HS-5 (cell line): ENCODE measurements at places on chromosomes 1 and 21.
A peak's percentile ranks its signal among the peaks of the same experiment; 100 is the strongest.

- no peak for DNase-seq
Observed at GRCh38 chr1:44631333-44631646, 43.0 kb downstream of the TMEM53 start.

- no peak for DNase-seq
Observed at GRCh38 chr1:117757668-117758067, 151.8 kb downstream of the TENT5C start.

DNA sequence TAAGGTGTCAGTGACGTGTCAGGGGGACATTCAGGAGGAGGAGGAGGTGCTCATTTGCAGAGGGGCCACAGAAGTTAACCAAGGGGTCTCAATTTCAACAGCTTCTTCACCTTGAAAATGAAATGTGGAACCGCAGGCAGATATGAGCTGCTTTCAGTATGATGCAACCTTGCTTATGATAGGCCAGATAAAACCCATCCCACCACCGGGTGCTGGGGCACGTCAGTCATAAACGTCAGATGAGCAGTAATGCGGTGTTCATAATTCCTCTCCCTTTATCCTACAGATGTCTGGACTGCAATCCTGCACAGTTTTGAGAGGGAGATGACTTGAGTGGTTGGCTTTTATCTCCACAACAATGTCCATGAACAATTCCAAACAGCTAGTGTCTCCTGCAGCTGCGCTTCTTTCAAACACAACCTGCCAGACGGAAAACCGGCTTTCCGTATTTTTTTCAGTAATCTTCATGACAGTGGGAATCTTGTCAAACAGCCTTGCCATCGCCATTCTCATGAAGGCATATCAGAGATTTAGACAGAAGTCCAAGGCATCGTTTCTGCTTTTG is 1.7 kb downstream of the PTGFR start:
- DNase-seq: no peak

DNA sequence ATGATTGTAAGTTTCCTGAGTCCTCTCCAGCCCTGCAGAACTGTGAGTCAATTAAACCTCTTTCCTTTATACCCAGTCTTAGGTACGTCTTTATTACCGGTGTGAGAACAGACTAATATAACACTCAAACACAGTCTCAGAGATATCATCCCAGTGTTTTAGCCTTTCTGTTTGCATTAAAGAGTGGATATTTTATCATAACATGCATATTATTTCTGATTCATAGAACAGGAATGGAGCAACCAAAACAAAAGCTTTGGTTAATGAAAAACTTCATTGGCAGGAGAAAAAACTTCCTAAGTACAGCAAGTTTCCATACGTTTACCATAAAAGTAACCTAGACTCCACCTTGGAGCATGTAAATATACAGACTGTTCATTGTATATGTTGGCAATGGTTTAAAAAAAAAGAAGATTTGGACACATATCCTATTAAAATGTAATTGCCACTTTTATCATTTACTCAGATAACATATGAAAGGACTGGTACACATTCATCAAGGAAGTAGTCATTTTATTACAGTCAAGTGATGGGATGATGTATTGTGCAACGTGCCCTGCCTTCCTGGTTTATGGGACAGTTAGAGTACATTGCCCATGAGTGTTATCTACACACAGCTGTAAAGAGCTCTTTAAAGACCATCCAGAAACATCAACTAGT is 144.8 kb downstream of the ETS2 start:
- peak; percentile 51 for DNase-seq

DNA sequence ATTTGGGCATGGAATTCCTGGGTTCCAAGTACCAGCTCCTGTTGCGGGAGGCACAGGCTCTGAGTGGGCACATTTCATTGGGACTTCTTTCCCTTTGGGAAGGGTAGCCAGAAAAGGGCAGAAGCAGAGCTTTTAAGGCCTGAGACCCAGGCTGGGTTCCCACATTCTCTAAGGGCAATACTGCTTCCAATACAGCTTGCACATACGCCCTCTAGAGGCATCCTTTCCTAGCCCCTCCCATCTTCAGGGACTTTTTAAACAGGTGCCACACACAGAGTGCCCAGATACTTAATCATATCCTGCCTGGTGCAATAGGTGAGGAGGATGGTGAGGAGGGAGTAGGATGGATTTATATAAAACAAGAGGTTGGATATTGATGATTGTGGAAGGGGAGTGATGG is 5.7 kb downstream of the GPR88 start:
- no peak for DNase-seq

- DNase-seq: no peak
Observed at GRCh38 chr1:200670242-200671118, 773 bp upstream of the DDX59 start.

DNA sequence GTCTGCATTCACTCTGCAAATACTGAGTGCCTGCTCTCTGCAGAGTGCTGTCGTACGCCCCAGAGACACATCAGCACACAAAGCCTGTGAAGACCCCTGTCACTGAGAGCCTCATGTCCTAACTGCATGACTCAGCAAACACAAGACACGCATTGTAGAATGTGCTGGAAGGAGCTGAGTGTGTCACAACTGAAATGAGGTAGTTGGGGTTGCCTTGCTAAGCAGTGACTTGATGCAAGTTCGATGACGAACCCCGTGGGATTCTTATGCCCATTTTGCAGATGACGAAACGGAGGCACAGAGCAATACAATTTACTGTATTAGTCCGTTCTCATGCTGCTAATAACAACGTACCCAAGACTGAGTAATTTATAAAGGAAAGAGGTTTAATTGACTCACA is 65.1 kb downstream of the RIPK4 start:
- no peak for DNase-seq

DNA sequence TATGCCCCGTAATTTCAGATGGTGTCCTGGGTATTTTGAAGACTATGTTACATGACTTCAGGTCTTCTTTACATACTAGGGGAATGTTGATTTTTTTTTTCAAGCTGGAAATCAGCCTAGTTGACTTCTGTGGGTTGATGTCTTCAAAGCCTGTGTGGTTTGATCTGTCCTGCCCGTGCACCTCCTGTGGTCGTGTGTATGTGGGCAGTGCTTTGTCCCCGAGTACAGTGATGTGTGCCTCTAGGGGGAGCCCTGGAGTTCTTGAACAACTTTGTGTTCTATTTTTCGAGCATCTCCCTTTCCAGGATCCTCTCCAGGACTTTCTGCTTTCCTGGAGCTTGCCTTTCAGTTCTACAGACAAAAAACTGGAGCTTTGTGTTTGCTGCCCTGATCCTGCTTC is 28.9 kb downstream of the OBSCN start:
- no peak for DNase-seq

- DNase-seq: no peak
Observed at GRCh38 chr1:89589515-89589914, 43.4 kb upstream of the LRRC8C start.

DNA sequence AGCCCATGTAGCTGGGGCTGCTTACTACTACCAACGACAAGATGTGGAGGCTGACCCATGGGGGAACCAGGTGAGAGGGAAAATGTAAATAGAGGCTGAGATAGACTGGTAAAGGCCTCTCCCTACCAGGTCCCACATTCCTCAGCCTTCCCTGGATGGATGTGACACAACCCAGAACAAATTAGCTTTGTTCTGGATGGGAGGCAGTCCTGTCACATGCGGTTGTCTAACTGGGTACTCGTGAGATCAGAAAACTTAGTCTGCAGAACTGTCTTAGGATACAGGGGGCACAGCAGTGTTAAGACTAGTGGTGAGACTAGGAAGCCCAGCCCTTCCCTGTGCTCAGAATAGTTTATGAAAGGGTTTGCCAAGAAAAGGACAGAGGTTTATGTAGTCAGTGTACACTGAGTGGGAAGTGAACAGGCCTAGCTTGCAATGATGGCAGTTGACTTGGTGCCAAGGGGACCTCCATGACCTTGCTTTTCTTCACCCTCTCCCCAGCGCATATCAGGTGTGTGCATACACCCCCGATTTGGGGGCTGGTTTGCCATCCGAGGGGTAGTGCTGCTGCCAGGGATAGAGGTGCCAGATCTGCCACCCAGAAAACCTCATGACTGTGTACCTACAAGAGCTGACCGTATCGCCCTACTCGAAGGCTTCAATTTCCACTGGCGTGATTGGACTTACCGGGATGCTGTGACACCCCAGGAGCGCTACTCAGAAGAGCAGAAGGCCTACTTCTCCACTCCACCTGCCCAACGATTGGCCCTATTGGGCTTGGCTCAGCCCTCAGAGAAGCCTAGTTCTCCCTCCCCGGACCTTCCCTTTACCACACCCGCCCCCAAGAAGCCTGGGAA is 8.4 kb downstream of the MMACHC start:
- no peak for DNase-seq

DNA sequence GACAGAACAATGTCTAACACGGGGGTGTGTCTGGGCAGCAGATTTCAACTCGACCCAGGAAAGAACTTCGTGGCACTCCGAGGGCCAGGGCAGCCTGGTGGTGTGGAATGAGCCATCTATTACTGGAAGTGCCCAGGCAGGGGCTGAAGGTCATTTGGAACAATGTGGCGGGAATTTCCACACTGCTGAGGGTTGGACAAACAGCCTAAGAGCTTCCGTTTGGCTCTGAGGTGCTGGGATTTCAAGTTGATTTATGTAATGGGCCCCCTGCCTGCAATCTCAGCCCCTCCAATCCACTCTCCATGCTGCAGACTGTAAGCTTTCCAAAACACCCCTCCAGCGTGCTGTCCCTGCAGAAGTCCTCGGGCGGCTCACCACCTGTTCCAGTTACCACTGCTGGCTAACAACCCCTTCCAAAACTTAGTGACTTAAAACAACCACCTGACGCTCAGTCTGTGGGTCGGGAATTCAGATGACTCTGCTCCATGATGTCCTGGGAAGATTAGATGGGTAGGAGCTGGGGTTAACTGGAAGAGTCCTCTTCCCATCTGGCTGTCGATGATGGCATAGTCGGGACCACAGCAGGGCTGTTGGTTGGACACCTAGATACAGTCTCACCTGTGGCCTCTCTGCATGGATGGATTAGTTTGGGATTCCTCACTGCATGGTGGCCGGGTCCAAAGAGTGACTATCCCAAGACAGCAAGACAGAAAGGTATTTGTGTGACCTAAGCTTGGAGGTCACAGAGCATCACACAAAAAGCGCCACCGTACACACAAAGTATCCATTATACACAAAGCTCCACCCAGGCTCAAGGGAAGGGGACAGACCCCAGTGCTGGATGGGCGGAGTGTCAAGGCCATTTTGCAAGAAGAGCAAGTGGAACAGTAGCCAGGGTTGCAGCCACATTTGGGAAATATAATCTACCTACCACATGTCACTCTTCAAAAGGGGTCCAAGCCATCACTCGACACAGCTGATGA is 89.7 kb upstream of the IFFO2 start:
- no peak for DNase-seq

DNA sequence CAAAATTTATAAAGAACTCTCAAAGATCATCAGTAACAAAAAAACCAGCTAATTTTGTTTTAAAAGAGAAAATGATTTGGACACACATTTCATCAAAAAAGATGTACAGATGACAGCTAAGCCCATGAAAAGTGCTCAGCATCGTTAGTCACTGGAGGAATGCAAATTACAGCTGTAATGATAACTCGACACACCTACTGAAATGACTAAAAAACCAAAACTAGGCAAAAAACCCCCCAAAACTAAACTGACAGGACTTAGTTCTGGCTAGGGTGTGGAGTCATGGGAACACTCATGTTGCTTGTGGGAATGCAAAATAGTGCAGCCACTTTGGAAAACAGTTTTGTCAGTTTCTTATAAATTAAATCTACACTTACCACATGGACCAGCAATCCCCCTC is 59.5 kb downstream of the CNIH3 start:
- DNase-seq: no peak

DNA sequence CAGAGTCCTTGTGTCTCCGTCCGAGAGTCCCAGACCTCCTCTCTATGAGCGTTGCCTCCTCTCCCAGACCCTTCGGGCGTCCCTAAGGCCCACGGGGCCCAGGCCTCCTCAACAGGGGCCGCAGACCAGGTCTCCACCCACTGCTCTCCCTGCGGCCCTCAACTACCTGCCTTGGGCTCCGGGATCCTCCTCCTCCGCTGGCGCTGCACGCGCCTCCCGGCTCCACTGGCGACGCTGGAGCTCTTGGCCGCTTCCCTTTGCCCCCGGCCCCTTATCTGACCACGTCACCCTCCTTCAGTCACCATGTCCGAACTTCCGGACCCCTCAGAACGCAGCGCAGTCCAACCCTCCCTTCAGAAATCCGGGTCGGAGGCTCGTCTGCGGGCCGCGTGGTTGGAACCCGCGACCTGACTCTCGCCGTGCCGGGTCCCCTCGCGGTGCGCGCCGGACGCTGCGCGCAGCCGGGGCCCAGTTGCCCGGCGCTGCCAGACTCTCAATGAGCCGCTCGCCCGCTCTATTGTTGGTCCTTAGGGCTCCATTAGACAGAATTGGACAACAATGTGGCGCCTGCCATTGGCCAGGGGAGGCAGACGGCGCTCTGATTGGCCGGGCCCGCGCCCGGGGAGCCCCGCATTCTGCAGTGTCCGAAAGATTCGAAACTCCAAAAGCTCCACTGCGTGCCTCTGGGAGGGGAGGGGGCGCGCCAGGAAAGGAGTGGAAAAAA is at the start of gene DMRTA2:
Gene DMRTA2 (minus strand): TSS at position 498 of the 724 bp plus-strand sequence. CDS start 1,907 bp downstream, outside the sequence.
- no peak for DNase-seq

DNA sequence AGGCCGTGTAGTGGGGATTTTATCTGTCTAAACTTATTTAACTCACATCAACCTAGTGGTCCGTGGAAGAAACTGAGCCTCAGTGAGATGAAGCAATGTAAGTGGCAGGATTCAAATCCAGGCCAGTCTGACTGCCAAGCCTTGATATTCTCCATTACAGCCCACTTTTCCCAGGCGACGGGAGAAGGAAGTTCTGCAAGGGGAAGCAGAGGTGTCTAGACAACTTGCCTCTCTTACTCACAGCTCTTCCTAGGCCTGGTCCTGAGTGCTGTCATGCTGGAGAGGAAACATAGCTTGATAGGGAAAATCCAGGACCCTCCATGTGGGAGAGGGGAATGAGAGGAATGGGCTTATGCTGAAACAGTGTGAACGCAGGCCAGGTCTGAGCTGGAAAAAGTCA is 9.1 kb downstream of the CTSE start:
- DNase-seq: no peak

DNA sequence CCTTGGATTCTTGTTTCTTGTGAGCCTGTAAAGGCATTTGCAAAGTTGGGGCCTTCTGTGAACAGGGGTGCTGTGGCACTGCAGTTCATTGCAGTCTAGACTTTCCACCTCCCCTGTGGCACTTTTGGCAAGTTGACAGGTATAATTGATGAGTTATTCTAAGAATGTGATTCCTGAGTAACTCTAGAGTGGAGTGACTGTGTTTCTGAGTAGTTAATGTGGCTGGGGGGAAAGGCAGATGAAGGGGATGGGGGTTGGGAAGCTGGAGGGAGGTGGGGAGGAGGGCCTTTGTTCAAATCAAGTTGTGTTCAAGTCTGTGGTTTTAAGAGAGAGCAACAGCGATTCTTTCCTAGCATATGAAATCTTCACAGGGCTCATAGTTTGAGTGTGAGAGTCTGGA is 32.9 kb downstream of the PBX1 start:
- DNase-seq: no peak

DNA sequence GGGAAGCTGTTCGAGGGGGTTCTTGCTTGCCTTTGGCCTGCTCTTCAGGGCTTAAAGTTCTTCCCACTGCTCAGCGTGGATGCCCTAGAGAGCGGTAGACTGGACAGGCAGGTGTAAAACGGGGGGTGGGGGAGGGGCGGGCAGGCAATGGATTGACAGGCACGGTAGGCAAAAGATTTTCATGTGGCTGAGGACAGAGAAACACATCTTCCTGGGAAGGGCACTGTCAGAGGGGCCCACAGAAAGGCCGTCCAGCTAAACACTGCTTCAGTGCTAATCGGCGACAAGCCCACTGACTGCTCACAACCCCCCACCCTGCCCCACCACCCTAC is 412 bp downstream of the ABCA4 start:
- DNase-seq: no peak
